ENCODE measurements at places on chromosomes 12 and 14. TPM values are rescaled to one million over a fixed set of nuclear protein-coding genes. Genes with fewer than 3 reads are reported as not detected.

- no peak for DNase-seq
Measured at GRCh38 chr12:23133471-23133870, 508.5 kb downstream of the ETNK1 start.

DNA sequence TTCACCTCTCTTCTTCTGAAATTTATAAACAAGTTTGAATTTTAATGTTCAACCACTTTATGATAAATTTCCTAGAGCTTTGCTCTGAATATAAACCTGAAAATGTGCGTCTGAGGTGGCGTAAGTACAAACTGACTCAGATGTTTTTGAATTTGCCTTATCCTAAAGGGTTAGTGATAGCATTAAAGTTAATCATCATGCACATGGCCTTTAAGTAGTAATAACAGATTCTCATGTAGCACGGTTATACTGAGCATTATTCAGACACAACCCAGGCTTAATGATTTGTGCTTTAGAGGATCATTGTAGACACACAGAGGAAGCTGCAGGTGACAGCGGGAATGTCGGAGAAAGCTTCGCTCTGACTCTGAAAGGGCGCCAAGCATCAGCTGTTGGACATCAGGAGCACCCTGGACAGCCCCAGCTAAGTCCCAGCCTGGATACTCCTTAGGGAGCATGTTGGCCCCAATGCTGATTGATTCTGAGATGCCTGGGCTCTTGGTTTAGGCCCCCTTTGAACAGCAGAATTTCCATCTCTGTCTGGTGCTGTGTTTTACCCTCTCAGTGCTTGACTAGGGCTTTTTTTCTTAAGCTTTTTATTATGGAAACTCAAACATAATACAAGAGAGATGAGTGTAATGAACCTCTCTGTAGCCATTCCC lies 91.1 kb downstream of the PLXNC1 start:
- no peak for DNase-seq

DNA sequence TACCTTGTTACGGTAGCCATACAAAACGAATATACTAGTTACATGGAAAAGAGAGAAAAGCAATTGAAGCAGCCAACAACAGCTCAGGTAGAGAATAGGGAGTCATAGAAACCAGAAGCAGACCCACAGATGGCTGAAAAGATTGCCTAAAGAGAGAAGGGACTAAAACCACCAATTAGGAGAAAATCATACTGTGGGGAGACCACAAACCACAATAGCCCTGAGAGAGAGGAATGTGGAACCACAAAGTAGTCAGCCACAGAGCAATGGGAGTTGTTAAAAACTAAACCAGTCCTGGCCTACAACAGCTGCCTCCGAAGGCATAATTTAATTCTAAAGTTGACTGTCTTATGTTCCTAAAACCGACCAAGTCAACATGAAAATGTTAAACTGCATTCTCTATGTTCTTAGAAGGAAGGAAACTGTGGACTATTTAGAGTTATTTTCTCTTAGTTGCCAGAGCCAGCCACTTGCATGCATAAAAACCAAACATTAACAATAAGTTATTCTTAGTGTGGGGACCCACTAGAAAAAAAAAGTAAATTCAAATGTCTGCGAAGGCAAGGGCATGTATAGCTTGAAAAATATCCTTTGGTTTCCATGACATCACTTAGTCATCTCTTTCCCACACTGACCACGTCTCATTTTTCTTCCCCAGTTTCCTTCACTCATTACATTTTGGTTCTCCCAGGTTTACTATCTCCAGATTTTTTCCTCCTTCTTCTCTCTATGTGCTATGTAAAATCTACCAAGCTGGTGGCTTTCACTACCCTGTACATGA lies 398.1 kb downstream of the NOVA1 start:
- DNase-seq, result no peak

GRCh38 chr14:104486222-104486923 lies 93.2 kb upstream of the C14orf180 start:
- no peak for DNase-seq

- DNase-seq, result no peak
Measured at GRCh38 chr12:105588106-105588505, 257.6 kb downstream of the C12orf75 start.

DNA sequence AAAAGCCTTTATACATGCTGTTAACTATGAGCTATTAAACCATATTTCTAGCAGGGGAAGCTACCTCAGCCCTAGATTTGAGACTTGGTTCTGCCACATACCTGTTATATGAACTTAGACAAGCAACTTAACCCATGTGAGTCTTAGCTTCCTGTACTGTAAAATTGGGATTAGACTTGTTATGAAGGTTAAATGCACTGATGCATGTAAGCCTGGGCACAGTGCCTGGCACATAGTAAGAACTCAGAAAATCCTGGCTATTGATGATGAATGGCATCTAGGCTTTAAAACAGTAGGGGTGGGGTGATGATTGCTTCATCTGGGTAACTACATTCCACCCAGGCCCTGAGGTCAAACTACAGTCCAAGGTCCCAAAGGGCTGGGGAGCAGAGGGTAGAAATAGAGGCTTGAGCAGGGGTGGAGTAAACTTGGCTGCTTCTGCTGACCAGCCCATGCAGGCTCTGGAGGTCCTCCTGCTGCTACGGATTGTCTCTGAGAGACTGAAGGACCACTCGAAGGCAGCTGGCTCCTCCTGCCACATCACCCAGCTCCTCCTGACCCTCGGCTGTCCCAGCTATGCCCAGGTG lies 11.3 kb downstream of the ESPL1 start:
- DNase-seq, result no peak

DNA sequence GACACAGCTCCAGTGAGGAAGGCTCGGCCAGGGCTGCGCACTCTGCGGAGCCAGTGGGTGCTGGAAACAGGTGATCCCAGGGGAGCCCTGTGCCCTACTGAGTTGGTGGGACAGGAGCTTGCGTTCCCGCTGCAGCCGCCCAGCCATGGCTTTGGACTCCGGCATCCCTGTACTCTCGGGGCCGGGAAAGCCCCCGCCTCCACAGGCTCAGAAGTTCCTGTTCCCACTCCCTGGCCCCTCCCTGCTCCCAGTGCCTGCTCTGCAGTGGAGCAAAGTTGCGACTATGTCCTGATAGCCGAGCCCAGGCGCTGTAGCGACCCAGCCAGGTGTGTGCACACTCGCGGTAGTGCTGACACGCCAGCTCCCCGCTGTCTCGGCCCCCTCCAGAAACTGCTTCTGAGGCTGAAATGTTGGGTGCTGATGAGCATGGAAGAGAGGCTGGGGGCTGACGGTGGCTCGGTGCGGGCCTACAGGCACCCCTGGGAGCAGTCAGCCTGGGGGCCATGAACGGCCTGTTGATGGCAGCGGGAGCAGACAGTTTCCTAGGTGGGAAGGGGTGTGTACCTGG lies 344.6 kb upstream of the MGAT4C start:
- peak; percentile 56 for DNase-seq

- DNase-seq, result no peak
Measured at GRCh38 chr12:79919762-79920161, 15.1 kb downstream of the PPP1R12A start.

- no peak for DNase-seq
Measured at GRCh38 chr14:68513838-68514607, 278.8 kb downstream of the ZFP36L1 start.

DNA sequence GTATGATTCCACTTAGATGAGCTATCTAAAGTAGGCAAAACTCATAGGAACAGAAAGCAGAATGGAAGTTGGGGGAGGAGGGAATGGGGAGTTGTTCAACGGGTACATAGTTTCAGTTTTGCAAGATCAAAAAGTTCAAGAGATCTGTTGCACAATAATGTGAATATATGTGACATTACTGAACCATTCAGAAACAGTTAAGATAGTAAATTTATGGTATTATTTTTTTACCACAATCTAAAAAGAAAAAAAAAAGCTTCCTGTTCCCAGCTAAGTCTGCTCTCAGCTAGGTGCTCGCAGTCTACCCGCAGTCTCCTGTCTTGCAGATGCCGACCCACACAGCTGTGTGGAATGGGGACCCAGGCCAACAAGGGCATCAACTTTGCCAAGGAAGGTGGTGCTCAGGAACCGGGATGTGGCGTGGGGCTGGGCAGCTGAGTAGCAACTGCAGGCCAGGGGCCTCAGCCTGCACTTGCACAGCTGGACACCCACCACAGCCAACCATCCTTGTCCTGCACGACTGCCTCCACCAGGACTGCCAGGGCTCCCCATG lies 15.3 kb upstream of the ANO6 start:
- no peak for DNase-seq

DNA sequence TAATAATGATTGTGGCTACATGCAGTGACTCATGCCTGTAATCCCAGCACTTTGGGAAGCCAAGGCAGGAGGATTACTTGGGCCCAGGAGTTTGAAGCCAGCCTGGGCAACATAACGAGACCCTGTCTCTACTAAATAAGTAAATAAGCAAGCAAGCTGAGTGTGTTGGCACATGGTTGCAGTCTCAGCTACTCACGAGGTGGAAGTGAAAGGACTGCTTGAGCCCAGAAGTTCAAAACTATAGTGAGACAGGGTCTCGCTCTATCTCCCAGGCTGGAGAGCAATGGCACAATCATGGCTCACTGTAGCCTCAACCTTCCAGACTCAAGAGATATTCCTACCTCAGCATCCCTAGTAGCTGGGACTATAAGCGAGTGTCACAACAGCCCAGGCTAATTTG lies 64.7 kb downstream of the RPS6KA5 start:
- DNase-seq, result no peak

DNA sequence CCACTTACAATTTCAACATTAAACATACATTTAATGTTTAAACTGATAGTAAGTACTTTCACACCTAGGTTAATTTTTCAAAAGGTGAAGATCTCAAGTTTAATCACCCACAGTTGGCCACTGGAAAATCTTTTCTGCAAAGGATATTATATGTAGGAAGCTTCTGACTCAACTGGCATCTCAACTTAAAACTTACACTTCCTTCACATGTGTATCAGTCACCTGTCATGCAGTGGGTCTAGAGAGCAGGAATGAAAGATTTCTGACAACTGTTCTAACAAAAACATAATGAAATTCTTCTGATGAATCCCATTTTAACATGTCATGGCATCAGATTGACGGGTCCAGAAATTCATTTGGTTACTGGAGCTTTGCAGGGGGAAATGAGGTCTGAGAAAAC lies 192.8 kb downstream of the KLHL28 start:
- no peak for DNase-seq

GRCh38 chr12:119179335-119180021 lies 747 bp downstream of the HSPB8 start:
- DNase-seq, result peak; percentile 73

- no peak for DNase-seq
Measured at GRCh38 chr12:103690426-103690825, 103.4 kb downstream of the STAB2 start.

DNA sequence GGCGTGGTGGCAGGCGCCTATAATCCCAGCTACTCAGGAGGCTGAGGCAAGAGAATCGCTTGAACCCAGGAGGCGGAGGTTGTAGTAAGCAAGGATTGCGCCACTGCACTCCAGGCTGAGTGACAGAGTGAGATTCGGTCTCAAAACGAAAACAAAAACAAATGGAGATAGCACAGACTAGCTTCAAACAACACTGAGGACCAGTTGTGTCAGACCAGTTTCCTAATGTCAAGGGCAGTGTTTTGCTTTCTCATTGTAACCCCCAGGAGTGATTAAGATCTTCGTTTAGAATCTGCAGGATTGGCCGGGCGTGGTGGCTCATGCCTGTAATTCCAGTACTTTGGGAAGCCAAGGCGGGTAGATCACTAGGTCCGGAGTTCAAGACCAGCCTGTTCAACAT lies 18.5 kb downstream of the RPGRIP1 start:
- DNase-seq, result no peak

DNA sequence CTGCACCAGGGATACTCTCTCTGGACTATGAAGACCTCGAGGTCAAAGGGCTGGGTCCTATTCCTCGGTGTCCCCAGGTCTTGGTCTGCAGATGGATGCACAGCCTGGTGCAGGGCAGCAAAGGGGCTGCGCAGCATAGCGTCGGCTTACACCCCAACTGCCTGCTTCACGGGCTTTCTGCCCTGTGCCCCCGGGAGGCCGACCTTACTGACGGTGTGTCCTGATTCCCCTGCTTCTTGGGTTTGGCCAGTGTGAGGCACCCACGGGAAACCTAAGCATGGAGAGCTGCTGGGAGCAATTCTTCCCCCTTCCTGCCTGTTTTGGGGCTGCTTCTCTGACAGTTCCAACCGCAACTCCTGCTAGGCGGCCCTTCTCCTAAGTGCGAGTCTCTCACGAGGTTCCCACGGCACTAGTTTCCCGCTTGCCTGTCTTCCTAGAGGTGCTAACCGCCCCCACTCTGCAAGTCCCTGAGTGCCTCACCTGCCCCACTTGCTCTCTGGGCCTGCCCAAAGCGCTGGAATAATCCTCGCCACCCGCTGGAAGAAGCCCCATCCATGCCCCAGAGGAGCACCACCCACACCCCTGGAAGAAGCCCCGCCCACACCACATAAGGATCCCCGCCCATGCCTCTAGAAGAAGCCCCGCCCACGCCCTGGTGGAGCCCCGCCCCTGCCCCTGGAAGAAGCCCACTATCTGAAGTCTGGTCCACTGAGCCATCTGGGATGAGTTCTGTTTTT lies 54.0 kb downstream of the PRIMA1 start:
- DNase-seq, result no peak

- no peak for DNase-seq
Measured at GRCh38 chr14:55553791-55554190, 26.2 kb upstream of the KTN1 start.

DNA sequence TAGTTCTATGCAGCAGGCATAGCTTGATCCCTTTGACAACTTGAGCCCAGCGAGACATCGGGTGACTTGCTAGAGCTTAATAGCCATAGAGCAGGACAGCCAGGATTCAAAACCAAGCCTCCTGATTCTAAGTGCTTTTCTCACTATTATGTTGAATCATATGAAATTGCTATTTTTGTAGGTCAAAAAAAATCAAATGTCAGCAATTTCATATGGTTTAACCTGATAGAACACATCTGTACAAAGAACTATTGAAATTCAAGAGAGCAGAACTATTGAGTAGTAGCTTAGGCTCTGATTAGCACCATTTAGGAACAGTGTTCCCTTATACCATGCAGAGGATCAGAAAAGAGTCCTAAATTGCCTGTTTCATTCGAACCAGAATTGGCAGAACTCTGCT lies 132.0 kb downstream of the EMP1 start:
- no peak for DNase-seq

- DNase-seq, result no peak
Measured at GRCh38 chr12:118986050-118986449, 4.7 kb downstream of the SRRM4 start.

- DNase-seq, result no peak
Measured at GRCh38 chr12:128394137-128394536, 127.2 kb downstream of the TMEM132C start.

GRCh38 chr12:4099276-4099675 lies 174.3 kb upstream of the CCND2 start:
- no peak for DNase-seq

CFL2 gene
- 547 TPM for total RNA-seq

VRTN gene
- total RNA-seq, result not detected

HOXC10 gene
- not detected for total RNA-seq

CBLN3 gene
- total RNA-seq, result 1.1 TPM

KLRD1 gene
- 2.3 TPM for total RNA-seq

GALNT4 gene
- total RNA-seq, result 2.3 TPM

TOMM20L gene
- total RNA-seq, result not detected

FSCB gene
- not detected for total RNA-seq

FERMT2 gene
- 127 TPM for total RNA-seq

PACS2 gene
- 69.1 TPM for total RNA-seq

PPP1R12A gene
- 43.9 TPM for total RNA-seq

SAMD15 gene
- 0.08 TPM for total RNA-seq

PGF gene
- 6.5 TPM for total RNA-seq

DIO2 gene
- 1.6 TPM for total RNA-seq

Data from Right ventricle myocardium inferior (tissue), 1 donor.